ENCODE measurements at places on chromosomes 4 and X. TPM values are rescaled to one million over a fixed set of nuclear protein-coding genes. Genes with fewer than 3 reads are reported as not detected.

Gene FGF13
- total RNA-seq = 32.0 TPM

Gene PLP1
- total RNA-seq = 2,816 TPM

Gene CCKAR
- total RNA-seq = 3.5 TPM

Gene TBC1D9
- 47.6 TPM for total RNA-seq

Gene ESX1
- 0.33 TPM for total RNA-seq

Gene SFRP2
- 25.6 TPM for total RNA-seq

DNA sequence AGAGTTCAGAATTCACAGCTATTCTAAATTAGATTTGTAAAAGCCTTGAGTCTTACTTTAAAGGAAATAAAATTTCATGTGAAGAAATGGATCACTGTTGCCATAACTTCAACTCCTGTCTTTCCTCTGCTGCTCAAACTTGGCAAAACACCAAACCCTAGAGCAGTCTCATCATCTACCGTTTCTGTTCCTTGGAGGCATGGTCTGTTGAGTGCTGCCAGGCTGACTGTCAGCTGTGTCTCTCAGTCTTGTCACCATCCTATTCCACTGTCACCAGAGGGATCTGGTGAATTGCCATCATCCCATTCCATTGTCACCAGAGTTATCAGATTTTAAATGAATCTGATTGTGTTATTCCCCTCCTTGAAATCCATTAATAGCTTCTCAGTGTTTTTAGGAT lies 55.6 kb downstream of the STIM2 start:
- DNase-seq = no peak

DNA sequence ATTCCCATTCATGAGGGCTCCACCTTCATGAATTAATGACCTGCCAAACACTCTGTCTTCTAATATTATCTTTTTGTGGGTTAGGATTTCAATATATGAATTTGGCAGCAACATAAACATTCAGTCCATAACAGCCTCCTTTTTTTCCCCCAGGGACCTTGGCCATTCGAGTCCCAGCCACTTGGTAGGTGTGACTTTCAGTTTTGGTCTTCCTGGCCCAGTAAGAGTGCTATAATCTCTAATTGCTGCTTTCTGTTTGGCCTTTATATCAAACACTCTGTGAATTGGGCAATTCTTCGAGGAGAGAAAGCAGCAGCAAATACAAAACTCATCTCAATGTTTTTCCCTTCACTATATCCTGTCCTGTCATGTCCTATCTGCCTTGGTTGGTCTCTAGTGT lies 12.4 kb upstream of the RADX start:
- DNase-seq = no peak

DNA sequence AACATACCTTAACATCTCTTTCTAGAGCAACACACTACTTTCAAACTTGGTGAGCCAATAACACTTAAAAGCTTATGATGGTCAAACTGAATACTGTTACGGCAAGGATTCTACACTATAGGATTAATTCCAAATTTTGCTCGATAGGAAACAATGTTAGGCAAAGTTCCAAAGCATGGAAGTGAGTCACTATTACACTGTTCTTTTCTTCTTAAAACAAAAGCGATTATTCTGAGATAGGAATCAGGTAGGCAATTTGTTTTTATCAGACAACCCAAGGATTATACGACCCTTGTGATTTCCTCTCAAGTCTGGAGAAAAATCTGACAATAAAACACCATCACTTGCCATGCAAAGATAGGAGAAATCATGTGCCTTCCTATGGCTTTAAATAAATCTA lies 81.5 kb downstream of the HUWE1 start:
- no peak for DNase-seq

- peak; percentile 57 for DNase-seq
These were observed 104.0 kb downstream of the NEUROG2 start for GRCh38 chr4:112411781-112412550.

GRCh38 chr4:150720973-150721518 lies 139.1 kb downstream of the MAB21L2 start:
- no peak for DNase-seq
